Adrenal gland (tissue), 19 donors: ENCODE measurements at places on chromosomes 16 and 17. TPM values are rescaled to one million over a fixed set of nuclear protein-coding genes. Genes with fewer than 3 reads are reported as not detected.

CIITA gene
- total RNA-seq = 22.5 TPM

ADAP2 gene
- 31.3 TPM for total RNA-seq

ITGAX gene
- 6.6 TPM for total RNA-seq

PKMYT1 gene
- 7.0 TPM for total RNA-seq

SYCE1L gene
- total RNA-seq = not detected

ERN2 gene
- 0.83 TPM for total RNA-seq

EVPLL gene
- total RNA-seq = not detected

MSLN gene
- 0.46 TPM for total RNA-seq

CDRT15 gene
- not detected for total RNA-seq

GRCh38 chr17:31050948-31051347 is 43.8 kb upstream of the NF1 start:
- no peak overlapping the region for H3K27ac ChIP-seq
- peaks cover 5% of the 10 kb centered on the region for H3K4me1 ChIP-seq
- DNase-seq = no peak
- no peaks in the 10 kb centered on the region for H3K27me3 ChIP-seq
- no peaks in the 10 kb centered on the region for H3K36me3 ChIP-seq

GRCh38 chr16:86565181-86565631 is 1.4 kb upstream of the FOXC2 start:
- no peak overlapping the region for H3K27ac ChIP-seq
- H3K4me3 ChIP-seq = peak overlapping the region; percentile 54
- DNase-seq = peak; percentile 15
- no peaks in the 10 kb centered on the region for H3K36me3 ChIP-seq
- peaks cover 62% of the 10 kb centered on the region for H3K27me3 ChIP-seq

DNA sequence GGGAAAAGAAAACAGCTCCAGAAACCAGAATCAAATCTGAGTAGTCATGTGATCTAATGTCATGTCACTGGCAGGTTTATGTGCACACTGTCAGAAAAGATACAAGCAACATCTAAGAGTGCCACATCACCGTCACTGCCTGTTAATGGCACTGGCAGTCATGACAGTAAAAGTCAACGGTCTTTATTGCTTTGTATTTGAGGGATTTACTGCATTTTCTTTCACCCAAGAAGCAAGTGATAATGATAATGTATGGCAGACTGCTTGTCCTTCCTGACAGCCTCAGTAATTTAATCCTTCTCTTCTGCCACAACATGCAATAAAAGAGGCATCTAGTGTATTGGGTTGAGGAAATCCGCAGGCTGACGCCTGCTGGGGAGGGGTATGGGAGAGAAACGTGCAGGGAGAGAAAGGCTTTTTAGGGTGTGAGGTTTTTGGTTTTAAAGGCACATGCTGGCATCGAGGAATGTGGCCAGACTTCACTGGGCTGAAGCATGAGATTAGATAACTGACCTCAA is 92.4 kb downstream of the RPGRIP1L start:
- H3K27ac ChIP-seq = no peak overlapping the region
- no peaks in the 10 kb centered on the region for H3K4me1 ChIP-seq
- DNase-seq = no peak
- H3K27me3 ChIP-seq = no peaks in the 10 kb centered on the region

DNA sequence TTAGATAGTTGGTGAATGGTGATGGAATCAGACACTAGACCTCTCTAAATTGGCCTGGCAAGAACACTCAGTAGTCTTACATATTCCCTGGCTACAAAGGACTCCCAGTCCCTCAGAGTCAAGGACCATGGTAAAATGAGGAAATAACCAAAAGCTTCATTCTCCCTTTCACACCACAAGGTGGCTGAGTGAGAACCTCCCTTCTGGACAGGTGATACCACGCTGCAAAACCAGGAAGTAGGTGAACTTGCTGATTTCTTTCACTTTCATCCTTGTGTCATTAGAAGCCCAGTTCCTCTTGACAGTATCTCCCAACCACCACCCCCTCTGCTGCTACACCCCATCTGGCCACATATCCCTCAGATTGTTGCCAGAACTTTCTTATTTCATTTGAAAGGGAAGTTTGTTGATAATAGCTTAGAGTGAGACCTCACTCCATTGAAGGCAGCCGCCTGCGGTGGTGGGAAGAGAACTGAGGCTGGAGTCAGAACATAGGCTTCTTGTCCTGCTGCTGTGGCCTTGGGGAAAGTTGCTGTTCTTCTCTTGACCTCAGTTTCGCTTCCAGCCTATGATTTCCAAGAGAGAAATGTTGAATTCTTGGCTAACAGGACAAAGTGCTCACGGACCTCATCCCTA is 290.6 kb upstream of the CCL2 start:
- no peak overlapping the region for H3K4me3 ChIP-seq
- H3K4me1 ChIP-seq = no peaks in the 10 kb centered on the region
- no peak overlapping the region for H3K27ac ChIP-seq

- H3K36me3 ChIP-seq = peaks cover 55% of the 10 kb centered on the region
- no peak overlapping the region for H3K4me3 ChIP-seq
- H3K4me1 ChIP-seq = no peaks in the 10 kb centered on the region
- H3K27me3 ChIP-seq = no peaks in the 10 kb centered on the region
- no peak overlapping the region for H3K27ac ChIP-seq
These were observed 58.3 kb downstream of the TIMM22 start for GRCh38 chr17:1055231-1055630.

DNA sequence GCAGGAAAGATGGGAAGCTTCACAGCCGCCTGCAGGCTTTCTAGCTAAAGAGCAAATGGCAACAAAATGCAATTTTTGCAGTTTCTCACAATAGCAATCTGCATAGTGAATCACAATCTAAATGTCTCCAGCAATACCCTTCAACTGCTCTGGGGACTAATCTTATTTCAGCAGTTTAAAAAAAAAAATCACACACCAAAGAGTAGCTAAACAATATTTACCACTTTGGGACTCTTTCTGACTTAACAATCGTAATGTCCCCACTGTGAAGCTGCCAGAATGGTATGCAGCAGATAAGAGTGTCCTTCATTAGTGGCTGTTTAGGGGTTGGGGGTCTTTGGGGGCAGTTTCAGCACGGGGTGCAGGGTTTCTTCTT is 9.8 kb downstream of the CPPED1 start:
- no peak overlapping the region for H3K27ac ChIP-seq
- no peak overlapping the region for H3K4me3 ChIP-seq
- no peak for DNase-seq

- no peaks in the 10 kb centered on the region for H3K27me3 ChIP-seq
- peaks cover 6% of the 10 kb centered on the region for H3K4me1 ChIP-seq
- no peak overlapping the region for H3K4me3 ChIP-seq
- no peaks in the 10 kb centered on the region for H3K36me3 ChIP-seq
- H3K27ac ChIP-seq = no peak overlapping the region
- peak; percentile 22 for DNase-seq
These were observed 43.7 kb upstream of the GOSR1 start for GRCh38 chr17:30433514-30433913.

GRCh38 chr17:1509290-1509881 is 7.0 kb downstream of the INPP5K start:
- H3K36me3 ChIP-seq = peaks cover 35% of the 10 kb centered on the region
- DNase-seq = no peak
- H3K4me1 ChIP-seq = peaks cover 21% of the 10 kb centered on the region

- no peak overlapping the region for H3K27ac ChIP-seq
- no peak for DNase-seq
- no peaks in the 10 kb centered on the region for H3K4me1 ChIP-seq
- H3K36me3 ChIP-seq = no peaks in the 10 kb centered on the region
- no peaks in the 10 kb centered on the region for H3K27me3 ChIP-seq
These were observed 228.8 kb downstream of the CEP112 start for GRCh38 chr17:65963179-65963578.

- peaks cover 92% of the 10 kb centered on the region for H3K4me1 ChIP-seq
- H3K36me3 ChIP-seq = no peaks in the 10 kb centered on the region
- H3K4me3 ChIP-seq = no peak overlapping the region
- no peak for DNase-seq
- H3K27ac ChIP-seq = peak overlapping the region; percentile 15
These were observed 300.6 kb downstream of the SEC14L1 start for GRCh38 chr17:77441130-77441920.

- H3K27me3 ChIP-seq = no peaks in the 10 kb centered on the region
- H3K36me3 ChIP-seq = no peaks in the 10 kb centered on the region
- no peaks in the 10 kb centered on the region for H3K4me1 ChIP-seq
- H3K27ac ChIP-seq = no peak overlapping the region
- no peak overlapping the region for H3K4me3 ChIP-seq
These were observed 27.7 kb downstream of the NECAB2 start for GRCh38 chr16:83995754-83996153.

- DNase-seq = no peak
- H3K4me3 ChIP-seq = no peak overlapping the region
- H3K36me3 ChIP-seq = no peaks in the 10 kb centered on the region
- H3K27me3 ChIP-seq = no peaks in the 10 kb centered on the region
These were observed 3.4 kb upstream of the NLRC5 start for GRCh38 chr16:56985962-56986360.

- H3K36me3 ChIP-seq = no peaks in the 10 kb centered on the region
- no peak for DNase-seq
- peaks cover 93% of the 10 kb centered on the region for H3K27me3 ChIP-seq
- H3K27ac ChIP-seq = no peak overlapping the region
These were observed 11.5 kb upstream of the FOXF1 start for GRCh38 chr16:86498671-86499439.

DNA sequence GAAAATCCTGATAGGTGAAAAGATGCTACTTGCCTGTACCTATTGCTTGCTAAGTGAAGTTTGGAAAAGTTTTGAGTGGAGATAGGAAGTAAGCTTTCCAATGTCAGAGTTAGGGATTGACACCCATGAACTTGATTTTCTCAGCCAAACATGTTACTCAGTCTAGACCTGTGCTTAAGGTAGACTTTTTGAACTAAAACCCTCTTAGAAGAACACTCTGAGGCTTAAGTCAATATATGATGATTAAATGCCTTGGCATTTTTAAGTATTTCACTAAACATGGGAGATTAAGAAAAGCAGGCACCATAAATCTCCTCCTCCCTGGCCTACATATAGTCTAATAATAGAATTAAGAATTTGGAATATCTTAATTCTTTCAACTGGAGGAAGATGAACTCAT is 785.6 kb upstream of the SOX9 start:
- no peaks in the 10 kb centered on the region for H3K4me1 ChIP-seq
- H3K27ac ChIP-seq = no peak overlapping the region
- H3K4me3 ChIP-seq = no peak overlapping the region
- DNase-seq = no peak
- no peaks in the 10 kb centered on the region for H3K27me3 ChIP-seq

GRCh38 chr17:71464751-71465150 is 656.1 kb upstream of the SOX9 start:
- H3K4me3 ChIP-seq = no peak overlapping the region
- no peak for DNase-seq

- DNase-seq = no peak
- H3K4me1 ChIP-seq = no peaks in the 10 kb centered on the region
- H3K36me3 ChIP-seq = peaks cover 12% of the 10 kb centered on the region
- H3K4me3 ChIP-seq = no peak overlapping the region
These were observed 22.9 kb downstream of the CDK12 start for GRCh38 chr17:39484178-39484577.

DNA sequence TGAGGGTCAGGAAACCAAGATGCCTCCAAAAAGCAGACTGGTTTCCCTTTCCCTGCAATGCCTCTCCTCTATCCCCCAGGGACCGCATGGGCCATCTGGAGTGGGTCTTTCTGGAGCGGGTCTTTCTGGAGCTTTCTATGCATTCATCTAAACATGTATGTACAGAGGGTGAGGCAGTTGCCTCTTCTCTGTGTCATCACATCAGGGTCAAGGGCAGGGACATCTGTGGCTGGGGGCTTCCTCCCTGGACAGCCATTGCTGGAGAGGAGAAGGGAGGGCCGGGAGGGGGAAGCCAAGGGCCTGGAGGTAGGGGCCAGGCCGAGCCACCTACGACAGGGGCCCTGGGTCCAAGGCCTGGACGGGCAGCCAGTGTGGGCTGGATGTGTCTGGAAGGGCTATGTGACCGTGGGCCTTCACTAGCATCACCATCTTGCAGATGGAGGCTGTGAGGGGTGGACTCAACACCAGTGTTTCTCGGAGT is 840 bp downstream of the ADCY7 start:
- no peaks in the 10 kb centered on the region for H3K36me3 ChIP-seq
- no peaks in the 10 kb centered on the region for H3K4me1 ChIP-seq
- H3K27ac ChIP-seq = peak overlapping the region; percentile 35
- DNase-seq = no peak
- no peaks in the 10 kb centered on the region for H3K27me3 ChIP-seq
- no peak overlapping the region for H3K4me3 ChIP-seq

DNA sequence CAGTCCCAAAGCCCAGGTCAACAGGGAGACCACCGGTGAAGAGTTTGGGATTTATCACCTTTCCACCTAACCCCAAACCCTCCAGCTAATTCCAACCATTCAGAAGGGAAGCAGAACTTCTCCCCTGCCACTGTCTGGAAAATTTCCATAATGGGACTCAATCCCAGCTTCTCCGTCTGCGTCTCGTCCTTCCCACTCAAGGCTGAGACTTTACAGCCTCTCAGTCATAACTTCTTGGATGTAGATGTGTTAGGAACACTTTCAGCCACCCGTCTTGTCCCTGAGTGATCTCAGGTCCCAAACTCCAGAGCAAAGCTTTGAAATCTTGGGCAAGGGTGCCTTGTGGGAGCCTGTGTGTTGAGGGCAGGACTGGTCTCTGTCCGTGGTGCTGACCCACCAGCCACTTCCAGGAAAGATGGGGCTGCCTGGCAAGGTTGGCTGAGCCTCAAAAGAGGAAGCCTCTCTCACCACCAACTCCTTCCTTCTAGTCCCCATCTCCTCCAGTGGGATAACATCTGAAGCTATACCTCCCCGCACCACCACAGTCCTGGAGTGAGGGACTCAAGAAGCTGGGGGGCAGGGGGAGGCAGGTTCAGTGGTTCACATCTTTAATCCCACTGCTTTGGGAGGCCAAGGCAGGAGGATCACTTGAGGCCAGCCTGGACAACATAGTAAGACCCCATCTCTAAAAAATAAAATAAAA is 9.3 kb downstream of the GAS2L2 start:
- peaks cover 8% of the 10 kb centered on the region for H3K4me1 ChIP-seq
- no peak overlapping the region for H3K27ac ChIP-seq
- H3K36me3 ChIP-seq = no peaks in the 10 kb centered on the region
- peak; percentile 52 for DNase-seq

DNA sequence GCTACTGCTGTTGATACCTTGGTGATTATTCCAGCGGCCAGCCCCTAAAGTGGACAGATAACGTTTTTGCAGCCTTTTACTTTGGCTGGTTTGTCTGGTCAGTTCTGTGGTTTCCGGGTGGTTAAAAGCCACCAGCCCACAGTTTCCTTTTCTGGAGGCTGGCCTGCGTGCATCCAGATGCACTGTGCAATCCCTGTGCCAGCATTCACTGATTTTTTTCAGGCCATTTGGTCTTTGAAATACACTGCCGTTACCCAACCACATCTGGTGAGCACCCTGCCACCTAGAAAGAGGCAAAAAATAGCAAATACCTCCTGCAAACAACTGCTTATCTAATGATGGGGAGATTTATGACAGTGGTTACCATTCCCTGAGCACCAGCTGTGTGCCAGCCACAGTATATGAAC is 797 bp downstream of the NUDT7 start:
- peak; percentile 57 for DNase-seq
- peak overlapping the region; percentile 77 for H3K27ac ChIP-seq
- H3K4me1 ChIP-seq = peaks cover 7% of the 10 kb centered on the region
- H3K27me3 ChIP-seq = no peaks in the 10 kb centered on the region

DNA sequence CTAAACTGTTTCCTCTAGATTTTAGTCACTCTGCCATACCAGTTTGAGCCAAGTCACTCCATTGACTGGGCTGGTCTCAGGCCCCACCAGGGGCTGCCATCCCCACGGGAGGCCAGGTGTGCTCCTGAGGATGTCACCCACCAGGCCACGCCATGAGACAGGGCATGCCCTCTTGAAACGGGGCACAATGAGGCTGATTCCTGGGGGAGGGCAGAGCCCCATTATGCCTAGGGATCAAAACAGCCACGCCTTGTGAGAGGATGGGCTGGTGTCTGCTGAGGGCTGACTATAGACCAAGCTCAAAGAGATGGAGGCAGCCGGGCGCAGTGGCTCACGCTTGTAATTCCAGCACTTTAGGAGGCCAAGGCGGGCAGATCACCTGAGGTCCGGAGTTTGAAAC is 21.5 kb downstream of the GINS2 start:
- H3K4me3 ChIP-seq = no peak overlapping the region
- peaks cover 97% of the 10 kb centered on the region for H3K36me3 ChIP-seq
- no peak for DNase-seq
